ENCODE measurements at places on chromosomes 3 and 15. TPM values are rescaled to one million over a fixed set of nuclear protein-coding genes. Genes with fewer than 3 reads are reported as not detected.

SYNPR gene
- not detected for total RNA-seq

GPR62 gene
- total RNA-seq: not detected

NR2E3 gene
- 0.63 TPM for total RNA-seq

ZFAND6 gene
- 125 TPM for total RNA-seq

C3orf49 gene
- total RNA-seq: not detected

All from fibroblast of the aortic adventitia (primary cell).